Right ventricle myocardium superior (tissue), 1 donor: ENCODE measurements at places on chromosomes 5 and 9. TPM values are rescaled to one million over a fixed set of nuclear protein-coding genes. Genes with fewer than 3 reads are reported as not detected.

MOB3B gene
- 1.5 TPM for total RNA-seq

GRCh38 chr9:127452691-127453090 is 1.4 kb downstream of the LRSAM1 start:
- peak; percentile 83 for DNase-seq

- DNase-seq: no peak
Measured at GRCh38 chr9:77469515-77470231, 178.4 kb downstream of the GNA14 start.

GRCh38 chr9:38088006-38088925 is 19.2 kb upstream of the SHB start:
- DNase-seq: peak; percentile 86

AQP3 gene
- total RNA-seq: 16.3 TPM

KLHL3 gene
- total RNA-seq: 22.3 TPM

- DNase-seq: no peak
Measured at GRCh38 chr5:95471942-95472341, 80.8 kb downstream of the FAM81B start.

- no peak for DNase-seq
Measured at GRCh38 chr9:107409581-107410389, 79.8 kb downstream of the KLF4 start.

- no peak for DNase-seq
Measured at GRCh38 chr5:108556441-108557145, 174.7 kb upstream of the FBXL17 start.

- DNase-seq: no peak
Measured at GRCh38 chr9:33287087-33287490, 3.2 kb upstream of the NFX1 start.

SHC3 gene
- total RNA-seq: 0.35 TPM

GRCh38 chr5:125023673-125024072 is 277.2 kb upstream of the ZNF608 start:
- no peak for DNase-seq

- no peak for DNase-seq
Measured at GRCh38 chr9:92486371-92486770, 4.1 kb upstream of the ASPN start.

GRCh38 chr5:159547466-159548195 is 217.3 kb upstream of the IL12B start:
- no peak for DNase-seq

DNA sequence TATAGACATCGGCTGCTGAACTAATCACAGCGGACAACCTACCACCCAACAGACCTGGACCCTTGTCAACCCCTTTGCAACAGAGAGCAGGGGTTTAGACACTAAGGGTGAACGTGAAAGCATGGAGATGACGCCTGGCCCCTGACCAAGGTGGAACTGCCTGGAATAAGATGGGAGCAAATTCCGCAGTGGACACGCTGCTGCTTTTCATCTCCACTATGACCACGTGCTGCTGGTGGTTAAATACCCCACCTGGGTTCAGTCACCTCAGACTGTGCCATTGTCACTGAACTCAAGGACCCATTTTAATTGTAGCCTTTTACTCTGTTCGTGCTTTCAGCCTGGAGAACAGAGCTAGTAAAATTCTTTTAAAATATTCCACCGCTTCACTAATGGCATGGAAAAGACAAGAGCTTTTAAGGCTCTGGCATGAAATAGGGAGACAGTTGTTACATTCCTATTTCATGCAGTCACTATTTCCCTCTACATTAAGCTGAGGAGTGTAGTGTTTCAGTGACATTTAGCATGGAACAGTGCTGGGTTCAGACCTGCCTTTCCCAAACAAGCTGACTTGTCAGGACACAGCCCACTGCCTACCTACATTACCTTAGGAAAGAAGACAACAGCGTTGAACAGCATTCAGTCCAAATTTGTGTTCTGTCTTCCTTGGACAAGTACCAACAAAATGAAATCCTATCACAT is 96.8 kb downstream of the ANKRD18B start:
- no peak for DNase-seq
